ENCODE measurements at places on chromosomes 3 and 15. TPM values are rescaled to one million over a fixed set of nuclear protein-coding genes. Genes with fewer than 3 reads are reported as not detected.

The GOLGA8K gene
- 0.49 TPM for total RNA-seq

The CORO2B gene
- 0.73 TPM for total RNA-seq

The BSN gene
- total RNA-seq, result 0.23 TPM

The NSMCE3 gene
- total RNA-seq, result 17.6 TPM

The DNAJA4 gene
- 55.1 TPM for total RNA-seq

The FETUB gene
- total RNA-seq, result not detected

The UPK1B gene
- not detected for total RNA-seq

GRCh38 chr3:143590660-143591059, 257.6 kb downstream of the SLC9A9 start:
- H3K4me3 ChIP-seq, result no peak overlapping the region
- no peak overlapping the region for H3K27ac ChIP-seq
- DNase-seq, result no peak
- H3K4me1 ChIP-seq, result no peaks in the 10 kb centered on the region
- no peaks in the 10 kb centered on the region for H3K36me3 ChIP-seq

- peaks cover 13% of the 10 kb centered on the region for H3K4me1 ChIP-seq
- DNase-seq, result peak; percentile 17
- H3K27ac ChIP-seq, result no peak overlapping the region
- H3K36me3 ChIP-seq, result no peaks in the 10 kb centered on the region
- H3K4me3 ChIP-seq, result peak overlapping the region; percentile 56
Observed at GRCh38 chr3:126983653-126984390, 907 bp downstream of the PLXNA1 start.

- no peak overlapping the region for H3K4me3 ChIP-seq
- H3K27me3 ChIP-seq, result no peaks in the 10 kb centered on the region
- no peak for DNase-seq
- peaks cover 8% of the 10 kb centered on the region for H3K4me1 ChIP-seq
Observed at GRCh38 chr3:32026593-32026992, 45.0 kb downstream of the ZNF860 start.

- no peak for DNase-seq
- peaks cover 32% of the 10 kb centered on the region for H3K27me3 ChIP-seq
- H3K36me3 ChIP-seq, result no peaks in the 10 kb centered on the region
- H3K4me3 ChIP-seq, result no peak overlapping the region
Observed at GRCh38 chr15:77629070-77630030, 3.4 kb downstream of the LINGO1 start.

DNA sequence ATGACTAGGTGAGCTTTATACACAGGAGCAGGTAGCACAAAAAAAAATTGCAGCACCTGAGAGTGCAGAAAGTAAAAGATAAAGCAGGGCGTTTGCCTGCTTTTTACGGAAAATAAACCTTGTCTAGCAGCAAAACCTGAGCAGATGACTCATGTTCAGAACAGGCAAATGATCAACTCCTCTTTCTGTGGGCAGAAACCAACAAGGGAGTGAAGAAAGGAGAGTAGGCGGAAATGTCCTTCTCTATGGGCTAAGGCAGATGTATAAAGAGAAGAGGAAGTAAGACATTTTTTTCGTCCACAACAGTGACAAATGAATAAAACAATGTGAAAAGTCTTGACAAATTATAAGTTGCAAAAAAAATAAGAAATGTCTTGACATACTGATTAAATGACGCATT, 24.5 kb upstream of the GMNC start:
- no peaks in the 10 kb centered on the region for H3K27me3 ChIP-seq
- H3K4me1 ChIP-seq, result no peaks in the 10 kb centered on the region
- H3K4me3 ChIP-seq, result no peak overlapping the region
- no peak for DNase-seq
- no peak overlapping the region for H3K27ac ChIP-seq

GRCh38 chr15:99502182-99502581, 63.6 kb upstream of the MEF2A start:
- no peaks in the 10 kb centered on the region for H3K27me3 ChIP-seq
- H3K4me1 ChIP-seq, result peaks cover 36% of the 10 kb centered on the region
- H3K27ac ChIP-seq, result no peak overlapping the region
- no peak for DNase-seq

- no peak overlapping the region for H3K27ac ChIP-seq
- H3K4me3 ChIP-seq, result no peak overlapping the region
- peaks cover 4% of the 10 kb centered on the region for H3K27me3 ChIP-seq
Observed at GRCh38 chr15:63109920-63110319, 11.7 kb upstream of the LACTB start.

DNA sequence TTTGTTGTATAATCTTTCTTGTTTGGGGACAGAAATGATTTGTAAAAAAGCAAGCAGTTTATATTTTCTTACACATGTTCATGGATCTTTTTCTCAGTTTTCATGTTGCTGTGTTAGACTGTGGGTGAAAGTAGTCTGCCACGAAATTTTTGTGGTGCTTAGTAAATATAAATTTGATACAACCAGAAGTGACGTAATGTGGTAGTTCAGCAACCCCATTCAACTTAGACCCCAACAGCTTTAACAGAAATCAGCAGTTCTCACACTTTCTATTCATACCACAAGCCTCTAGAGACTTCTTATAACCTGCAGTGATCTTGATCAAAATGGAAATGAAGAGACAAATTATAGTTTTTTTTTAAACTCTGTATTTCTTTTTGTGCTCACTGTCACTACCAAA, 120.2 kb upstream of the IGSF10 start:
- no peak overlapping the region for H3K4me3 ChIP-seq
- DNase-seq, result no peak
- H3K36me3 ChIP-seq, result no peaks in the 10 kb centered on the region
- no peaks in the 10 kb centered on the region for H3K4me1 ChIP-seq

DNA sequence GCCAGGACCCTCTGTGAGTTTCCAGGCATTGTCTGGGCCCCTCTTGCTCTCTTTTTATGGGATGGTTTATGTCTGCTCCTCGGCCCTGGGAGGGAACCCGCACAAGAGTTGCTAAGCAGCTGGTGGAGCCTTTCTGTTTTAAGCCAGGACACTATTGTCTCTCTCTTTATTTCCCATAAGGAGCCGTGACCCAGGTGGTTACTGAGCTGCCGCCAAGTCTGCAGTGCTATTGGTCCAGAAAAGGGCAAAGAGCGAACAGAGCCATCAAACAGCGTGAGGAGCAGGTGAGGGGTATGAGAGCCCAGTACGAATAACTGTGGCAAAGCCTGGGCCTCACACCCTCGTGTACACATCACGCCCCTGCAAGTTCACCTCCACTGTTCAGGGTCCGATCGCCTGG, 280.2 kb downstream of the SHQ1 start:
- DNase-seq, result no peak
- H3K36me3 ChIP-seq, result no peaks in the 10 kb centered on the region
- H3K27me3 ChIP-seq, result peaks cover 3% of the 10 kb centered on the region
- no peak overlapping the region for H3K27ac ChIP-seq
- no peaks in the 10 kb centered on the region for H3K4me1 ChIP-seq

- H3K4me1 ChIP-seq, result no peaks in the 10 kb centered on the region
- H3K4me3 ChIP-seq, result no peak overlapping the region
- peaks cover 54% of the 10 kb centered on the region for H3K36me3 ChIP-seq
- H3K27ac ChIP-seq, result no peak overlapping the region
- no peak for DNase-seq
Observed at GRCh38 chr15:82763361-82764116, 42.3 kb downstream of the FSD2 start.

DNA sequence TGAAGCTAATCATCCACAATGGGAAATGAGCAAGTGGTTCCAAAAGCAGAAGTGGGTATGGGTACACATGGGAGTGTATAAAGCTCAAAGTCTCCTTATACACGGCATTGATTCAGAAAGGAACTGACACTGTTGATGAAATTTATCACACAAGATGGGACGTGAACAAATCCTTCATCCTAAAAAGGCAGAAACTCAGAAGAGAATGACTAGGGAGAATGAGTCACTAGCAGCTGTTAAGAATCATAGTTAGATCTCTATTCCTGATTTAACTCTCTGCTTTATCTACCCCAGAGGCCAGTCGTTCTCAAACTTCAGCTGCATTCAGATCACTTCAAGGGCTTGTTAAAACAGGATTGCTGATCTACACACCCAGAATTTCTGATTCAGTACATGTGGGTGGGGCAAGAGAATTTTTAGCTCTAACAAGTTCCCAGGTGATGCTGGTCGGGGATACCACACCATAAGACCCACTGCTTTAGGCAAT, 97.7 kb upstream of the PHLDB2 start:
- H3K27me3 ChIP-seq, result peaks cover 2% of the 10 kb centered on the region
- peaks cover 4% of the 10 kb centered on the region for H3K36me3 ChIP-seq
- no peak for DNase-seq
- no peak overlapping the region for H3K4me3 ChIP-seq
- H3K27ac ChIP-seq, result no peak overlapping the region
- H3K4me1 ChIP-seq, result no peaks in the 10 kb centered on the region

DNA sequence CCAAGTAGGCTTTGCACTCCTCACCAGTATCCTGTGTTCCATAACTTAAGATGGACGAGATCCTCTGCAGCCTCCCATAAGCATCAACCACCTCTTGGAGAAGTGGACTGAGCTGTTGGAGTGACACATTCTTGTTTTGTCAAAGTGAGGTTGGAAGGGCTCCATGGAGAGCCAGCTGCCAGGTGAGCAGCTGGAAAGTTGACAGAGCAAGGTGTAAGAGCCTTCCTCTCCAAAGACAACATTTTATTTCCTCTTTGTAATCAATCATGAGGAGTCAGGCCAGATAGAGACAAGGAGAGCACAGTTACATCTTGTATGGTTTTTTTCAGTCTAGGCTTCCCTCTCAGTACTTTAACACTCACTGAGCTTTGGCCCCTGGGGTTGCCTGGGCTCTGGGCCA, 5.1 kb downstream of the ABI3BP start:
- no peaks in the 10 kb centered on the region for H3K36me3 ChIP-seq
- H3K27me3 ChIP-seq, result no peaks in the 10 kb centered on the region
- no peaks in the 10 kb centered on the region for H3K4me1 ChIP-seq

DNA sequence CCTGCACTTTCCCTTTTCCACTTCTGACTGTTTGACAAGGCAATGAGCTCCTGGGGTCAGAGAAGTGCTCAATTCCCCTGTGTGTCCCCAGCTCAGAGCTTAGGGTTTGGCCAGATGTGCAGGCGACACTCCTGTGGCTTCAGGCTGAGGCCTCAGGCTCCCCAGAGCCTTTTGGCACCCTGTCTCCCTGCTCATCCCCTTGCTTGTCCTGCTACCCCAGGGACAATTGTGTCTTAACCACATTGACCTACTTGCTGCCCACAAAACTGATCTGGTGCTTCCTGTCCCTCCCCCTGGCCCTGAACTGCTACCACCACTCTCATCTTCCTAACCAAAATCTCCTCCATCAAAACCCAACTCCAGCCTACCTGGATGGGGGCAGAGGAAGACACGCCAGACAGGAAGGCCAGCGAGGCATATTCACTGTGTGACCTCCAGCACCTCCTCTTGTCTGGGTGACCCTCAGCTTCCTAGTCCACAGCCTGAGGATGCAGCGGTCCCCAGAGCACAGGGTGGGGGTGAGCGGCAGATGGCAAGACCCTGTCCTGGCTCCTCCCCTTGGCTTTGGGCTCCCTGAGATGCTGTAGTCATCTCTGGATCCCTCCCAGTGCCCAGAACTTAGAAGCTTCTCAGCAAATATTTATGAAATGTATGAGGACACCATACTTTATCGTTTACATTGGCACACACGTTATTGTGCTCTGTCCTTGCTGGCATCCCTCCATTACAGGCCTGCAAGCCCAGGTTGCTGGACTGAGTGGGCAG, 98.9 kb upstream of the SLC6A6 start:
- peak overlapping the region; percentile 7 for H3K27ac ChIP-seq
- H3K27me3 ChIP-seq, result peaks cover 1% of the 10 kb centered on the region
- H3K36me3 ChIP-seq, result no peaks in the 10 kb centered on the region
- DNase-seq, result no peak
- no peak overlapping the region for H3K4me3 ChIP-seq

GRCh38 chr3:120286465-120286864, 1.4 kb upstream of the GPR156 start:
- no peak overlapping the region for H3K4me3 ChIP-seq

DNA sequence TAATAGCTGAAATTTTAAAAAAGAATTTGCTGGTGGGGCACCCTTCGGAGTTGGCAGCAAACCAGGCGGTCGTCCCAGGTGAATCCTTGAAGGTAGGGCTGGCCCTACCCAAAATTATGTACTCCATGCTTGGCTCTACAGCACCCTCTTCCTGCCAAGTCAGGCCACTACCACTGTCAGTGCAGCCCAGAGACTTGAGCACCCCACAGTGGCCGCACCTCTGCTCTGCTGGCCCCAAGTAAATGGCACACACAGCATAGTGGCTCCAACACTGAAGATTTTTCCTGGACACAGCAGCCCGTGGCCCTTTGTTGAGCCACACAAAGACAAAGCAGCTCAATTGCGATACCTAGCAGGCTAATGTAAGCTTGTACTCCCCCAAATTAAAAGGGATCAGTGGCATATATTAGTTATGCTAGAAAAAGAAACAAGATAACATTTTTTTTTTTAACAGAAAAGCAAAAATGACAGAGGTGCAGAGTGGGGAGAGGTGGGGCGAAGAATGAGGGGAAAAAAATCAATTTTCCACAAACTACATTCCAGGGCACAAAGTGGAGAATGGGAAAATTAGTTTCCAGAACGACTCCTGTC, 250.5 kb downstream of the UACA start:
- no peaks in the 10 kb centered on the region for H3K27me3 ChIP-seq
- no peak overlapping the region for H3K27ac ChIP-seq
- H3K4me1 ChIP-seq, result peaks cover 26% of the 10 kb centered on the region
- no peak overlapping the region for H3K4me3 ChIP-seq
- peaks cover 28% of the 10 kb centered on the region for H3K36me3 ChIP-seq
- peak; percentile 32 for DNase-seq

- H3K4me1 ChIP-seq, result peaks cover 40% of the 10 kb centered on the region
- no peak for DNase-seq
- no peaks in the 10 kb centered on the region for H3K36me3 ChIP-seq
- H3K27ac ChIP-seq, result peak overlapping the region; percentile 20
- no peaks in the 10 kb centered on the region for H3K27me3 ChIP-seq
- H3K4me3 ChIP-seq, result no peak overlapping the region
Observed at GRCh38 chr3:101527441-101527840, 14.4 kb upstream of the SENP7 start.

DNA sequence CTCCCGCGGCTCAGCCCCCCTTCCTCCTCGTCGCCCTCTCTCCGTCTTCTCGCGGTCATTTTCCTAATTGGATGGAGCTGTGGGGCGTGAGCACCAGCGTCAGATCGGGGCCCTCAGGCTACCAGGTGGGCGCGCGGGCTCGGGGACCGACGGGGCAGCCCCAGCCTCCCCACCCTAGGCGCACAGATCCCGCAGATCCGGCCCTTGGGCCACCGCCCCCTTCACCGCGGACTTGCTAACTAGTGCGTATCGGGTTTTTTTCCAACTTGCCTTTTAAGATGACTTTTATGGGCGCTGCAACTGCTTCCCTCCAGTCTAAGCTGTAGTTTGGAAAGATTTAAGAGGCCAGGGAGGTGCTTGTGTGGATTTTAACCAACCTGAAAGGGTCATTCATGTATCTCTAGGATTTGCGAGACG, 1.3 kb downstream of the ZNF710 start:
- H3K27me3 ChIP-seq, result no peaks in the 10 kb centered on the region

DNA sequence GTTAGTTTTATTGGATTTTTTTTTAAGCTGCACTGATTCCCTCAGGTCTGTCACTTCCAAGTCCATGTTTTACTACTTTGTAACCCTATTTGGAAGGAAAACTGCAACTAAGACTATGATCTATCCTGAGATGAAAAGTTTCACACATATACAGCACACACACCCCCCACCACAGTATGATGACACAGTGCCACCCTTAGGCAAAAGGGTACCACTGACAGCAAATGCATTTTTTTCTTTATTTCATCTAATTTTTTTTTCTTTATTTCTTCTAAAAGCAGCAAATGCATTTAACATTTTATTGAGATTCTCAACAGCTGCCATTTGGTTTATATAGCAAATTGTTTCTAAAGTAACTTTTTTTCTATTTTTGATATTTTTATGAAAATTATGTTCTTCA, 21.2 kb downstream of the NGRN start:
- H3K27me3 ChIP-seq, result no peaks in the 10 kb centered on the region
- no peaks in the 10 kb centered on the region for H3K36me3 ChIP-seq
- peak; percentile 76 for DNase-seq
